C1 segment of cervical spinal cord (tissue), 14 donors: ENCODE measurements at places on chromosomes 1 and 21.

- DNase-seq = no peak
Measured at GRCh38 chr1:208369045-208369444, 124.9 kb upstream of the PLXNA2 start.

DNA sequence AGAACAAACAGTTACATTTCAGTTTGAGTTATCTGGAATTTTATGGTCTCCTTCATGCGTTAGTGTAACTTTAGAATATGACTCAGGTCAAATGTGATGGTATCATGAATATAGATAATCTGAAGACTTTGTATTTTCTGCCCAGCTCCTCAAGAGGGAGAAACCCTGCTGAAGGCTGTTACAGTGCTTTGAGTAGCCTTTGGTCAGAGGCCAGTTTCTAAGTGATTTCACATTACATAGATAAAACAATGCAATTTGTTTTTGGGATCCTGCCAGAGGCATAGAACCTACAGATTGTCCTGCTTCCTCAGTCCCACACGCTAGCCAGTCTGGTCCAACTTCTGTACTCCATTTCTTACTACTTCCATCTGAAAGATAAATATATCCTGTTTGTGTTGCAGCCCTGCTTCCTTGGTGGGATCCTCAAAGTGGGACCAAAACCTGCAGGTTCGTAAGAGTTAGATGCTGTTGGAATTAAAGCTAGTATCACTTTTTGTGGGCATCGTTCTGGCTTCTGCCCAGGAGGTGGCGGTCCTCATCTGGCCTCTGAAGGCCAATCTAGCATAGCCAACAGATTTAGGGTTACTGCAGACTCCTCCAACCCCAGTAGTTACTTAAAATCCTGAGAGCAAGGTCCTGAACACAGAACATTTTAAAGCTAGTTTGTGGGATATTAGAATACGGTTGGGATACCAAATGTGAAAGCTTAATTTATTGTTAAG lies 645.8 kb upstream of the USP24 start:
- DNase-seq = no peak

- no peak for DNase-seq
Measured at GRCh38 chr1:75520862-75521475, 89.9 kb downstream of the SLC44A5 start.

GRCh38 chr1:26064553-26064952 lies 2.9 kb downstream of the TRIM63 start:
- DNase-seq = no peak

DNA sequence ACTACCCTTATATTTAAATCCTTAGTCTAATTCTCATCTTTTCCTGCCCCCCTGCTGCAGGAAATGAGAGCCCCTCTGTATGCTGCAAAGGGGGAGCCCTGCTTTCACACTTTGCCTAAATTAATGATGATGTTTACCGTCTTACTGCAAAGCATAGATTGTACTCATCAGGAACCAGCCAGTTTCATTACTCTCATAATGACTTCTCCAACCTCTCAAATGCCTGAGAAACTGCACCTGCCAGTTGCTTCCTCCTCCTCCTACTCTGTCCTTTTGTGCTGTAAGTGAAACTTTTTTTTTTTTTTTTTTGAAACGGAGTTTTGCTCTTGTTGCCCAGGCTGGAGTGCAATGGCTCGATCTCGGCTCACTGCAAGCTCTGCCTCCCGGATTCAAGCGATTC lies 101.7 kb downstream of the ADSS2 start:
- no peak for DNase-seq

GRCh38 chr21:30408782-30409494 lies 13.1 kb downstream of the KRTAP13-1 start:
- no peak for DNase-seq

- no peak for DNase-seq
Measured at GRCh38 chr1:63621075-63621474, 27.9 kb downstream of the PGM1 start.

DNA sequence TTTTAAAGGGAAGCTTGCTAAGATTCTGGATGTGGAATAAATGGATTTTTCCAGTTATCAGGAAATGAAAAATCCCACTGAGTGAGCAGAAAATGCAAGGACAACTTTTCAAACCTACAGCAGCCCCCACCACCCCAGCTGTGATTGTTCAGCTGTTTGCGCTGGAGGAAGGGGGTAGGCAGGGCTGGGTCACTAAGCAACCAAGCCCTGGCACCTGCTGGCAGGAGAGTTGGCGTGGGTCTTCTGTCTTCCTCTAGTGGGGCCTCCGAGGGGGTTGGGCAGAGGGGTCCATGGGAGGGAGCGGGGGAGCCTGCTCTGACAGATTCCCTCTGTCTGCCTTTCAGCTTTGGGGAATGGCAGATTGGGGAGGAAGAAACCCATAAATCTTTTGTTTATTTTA lies 45.3 kb downstream of the EIF2D start:
- no peak for DNase-seq

DNA sequence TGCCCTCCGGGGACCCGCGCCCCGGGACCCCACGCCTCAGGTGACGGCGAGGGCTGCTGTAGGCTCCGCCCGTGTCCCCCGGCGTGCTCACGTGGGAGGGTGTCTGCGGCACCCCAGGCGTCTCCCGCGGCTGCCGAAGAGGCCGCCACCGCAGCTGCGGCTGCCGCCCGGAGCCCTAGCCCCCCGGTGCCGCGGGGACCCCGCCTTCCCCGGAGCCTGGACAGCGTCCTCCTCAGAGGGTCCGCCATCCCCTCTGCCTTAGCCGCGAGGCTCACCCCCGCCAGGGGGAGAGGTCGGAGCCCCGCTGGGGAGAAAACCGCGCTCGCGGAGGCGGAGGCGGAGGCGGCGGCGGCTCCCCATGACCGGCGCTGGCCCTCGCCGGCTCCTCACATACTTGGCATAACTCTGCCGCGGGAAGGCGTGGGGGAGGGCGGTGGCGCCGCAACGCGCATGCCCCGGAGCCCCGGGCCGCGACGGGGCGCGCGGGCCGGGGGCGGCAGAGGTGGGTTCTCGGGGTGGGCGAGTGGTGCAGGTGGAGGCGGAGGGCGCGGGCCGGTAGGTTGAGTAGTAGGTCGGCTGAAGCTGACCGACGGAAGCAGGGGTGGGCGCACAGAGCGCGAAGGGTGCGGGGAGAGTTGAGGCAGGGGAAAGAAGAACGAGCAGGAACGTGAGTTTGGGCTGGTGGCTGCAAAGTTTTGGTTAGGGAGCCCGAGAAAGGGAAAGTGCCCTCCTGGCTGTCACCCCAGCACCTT lies 700 bp upstream of the SYDE2 start:
- DNase-seq = peak; percentile 37

DNA sequence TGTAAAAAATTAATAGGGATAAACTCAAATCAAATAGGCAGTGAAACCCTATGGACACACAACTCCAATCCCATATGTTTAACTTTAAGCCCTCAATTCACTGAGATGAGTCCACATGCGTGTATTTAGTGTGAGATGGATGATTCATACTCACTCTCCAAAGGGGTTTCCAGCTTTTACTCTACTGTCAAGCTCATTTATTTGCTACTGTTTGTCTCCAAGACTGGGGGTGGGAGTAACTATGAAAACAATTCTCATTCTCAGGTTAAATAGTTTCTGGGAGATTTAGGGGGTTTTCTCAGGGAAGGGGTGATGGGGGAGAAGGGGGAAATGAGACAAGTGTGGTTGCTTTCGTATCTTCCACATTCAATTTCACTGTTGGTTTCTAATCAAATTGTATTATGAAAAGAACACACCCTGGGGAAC lies 2.7 kb downstream of the RAB29 start:
- no peak for DNase-seq

- no peak for DNase-seq
Measured at GRCh38 chr1:62900566-62900965, 116.6 kb downstream of the ATG4C start.

DNA sequence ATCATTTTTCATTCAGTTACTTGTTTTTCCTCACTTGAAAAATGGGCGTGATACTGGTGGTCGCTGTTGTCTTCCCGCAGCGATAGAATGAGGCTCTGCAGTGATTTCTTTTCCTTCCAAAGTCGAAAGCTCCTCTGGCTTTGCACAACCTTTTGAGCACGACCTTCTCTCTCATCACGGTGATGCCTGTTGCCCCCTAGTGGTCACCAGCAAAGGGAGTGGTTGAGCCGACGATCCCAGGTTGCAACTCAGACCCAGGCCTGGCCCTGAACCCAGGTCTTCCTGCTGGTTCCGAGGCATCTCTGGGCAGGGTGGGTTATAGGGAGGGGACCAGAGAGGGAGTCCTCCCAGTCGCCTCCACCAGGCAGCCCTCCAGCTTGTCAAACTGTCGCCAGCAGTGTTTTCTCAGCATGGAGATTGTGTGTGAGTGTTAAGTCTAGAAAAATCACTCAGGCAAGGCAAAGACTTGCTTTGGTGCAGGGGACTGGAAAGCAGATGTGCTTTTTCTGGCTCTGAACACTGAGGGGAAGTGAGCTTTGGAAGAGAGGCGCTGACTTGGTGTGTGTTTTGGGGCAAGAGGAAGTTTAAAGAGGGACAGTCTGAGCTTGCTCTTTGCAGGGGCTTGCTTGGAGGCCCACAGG lies 285.3 kb downstream of the CAMTA1 start:
- peak; percentile 51 for DNase-seq

DNA sequence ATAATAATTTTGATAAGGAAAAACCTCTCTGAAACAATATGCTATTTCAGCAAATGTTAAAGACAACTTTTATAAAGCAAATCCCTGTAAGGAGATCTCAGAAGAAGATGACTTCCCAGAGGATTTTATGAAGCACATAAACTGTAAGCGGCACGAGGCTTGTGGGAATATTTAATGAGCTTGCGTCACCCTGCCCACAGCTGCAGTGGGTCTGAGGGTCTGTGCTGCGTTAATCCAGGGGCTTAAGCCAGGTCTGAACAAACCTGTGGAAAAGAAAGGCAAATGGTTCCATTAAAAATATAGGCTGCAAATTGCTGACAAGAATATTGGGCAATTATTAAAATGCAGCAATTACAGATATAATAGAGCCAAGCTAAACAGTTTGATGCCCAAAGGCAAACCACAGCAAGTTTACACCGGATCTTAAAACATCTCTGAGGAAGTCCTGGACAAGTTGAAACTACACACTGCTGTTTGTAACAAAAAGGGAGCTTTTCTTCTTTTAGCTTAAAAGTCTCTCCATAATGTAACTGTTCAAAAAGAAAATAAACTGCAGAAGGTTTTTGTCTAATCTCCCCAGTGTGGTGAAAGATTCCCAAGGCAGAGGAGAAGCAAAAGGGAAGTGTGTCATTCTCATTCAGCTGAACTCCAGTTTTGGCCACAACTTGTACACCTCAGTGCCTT lies 21.8 kb downstream of the TGFBR3 start:
- no peak for DNase-seq

- DNase-seq = no peak
Measured at GRCh38 chr1:27979859-27980201, 20.1 kb downstream of the XKR8 start.

DNA sequence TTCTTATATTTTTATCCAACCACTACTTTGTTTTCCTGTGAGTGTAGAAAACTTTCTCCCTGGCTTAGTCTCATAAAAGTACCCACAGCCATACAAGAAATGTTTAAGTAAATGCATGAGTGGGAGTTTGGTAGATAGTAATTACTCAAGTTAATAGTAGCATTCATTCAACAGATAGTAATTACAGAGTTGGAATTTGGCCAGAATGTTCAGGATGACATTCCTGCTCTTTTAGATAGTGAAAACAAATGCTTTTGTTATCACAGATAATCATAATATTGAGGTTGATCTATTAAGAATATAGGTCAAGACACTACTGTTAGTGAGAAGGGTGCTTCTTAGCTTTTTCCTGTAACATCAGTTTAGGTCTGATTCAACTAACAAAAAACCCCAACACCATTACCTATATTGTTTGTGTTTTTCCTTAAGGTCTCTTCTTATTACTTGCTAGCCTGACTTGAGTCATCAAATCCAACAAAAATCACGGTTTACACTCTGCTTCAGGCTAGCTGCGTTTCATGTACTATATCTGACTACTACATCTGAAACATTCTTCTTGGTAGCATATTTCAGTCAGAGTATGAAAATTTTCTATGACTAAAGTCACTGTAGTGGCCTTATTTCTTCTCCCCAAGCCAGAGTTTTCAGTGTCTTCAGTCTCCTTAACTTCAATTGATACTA lies 163.7 kb downstream of the HS2ST1 start:
- DNase-seq = no peak
